Fibroblast of skin of right quadriceps (primary cell): ENCODE measurements at places on chromosomes 16 and 17.
A peak's percentile ranks its signal among the peaks of the same experiment; 100 is the strongest.

DNA sequence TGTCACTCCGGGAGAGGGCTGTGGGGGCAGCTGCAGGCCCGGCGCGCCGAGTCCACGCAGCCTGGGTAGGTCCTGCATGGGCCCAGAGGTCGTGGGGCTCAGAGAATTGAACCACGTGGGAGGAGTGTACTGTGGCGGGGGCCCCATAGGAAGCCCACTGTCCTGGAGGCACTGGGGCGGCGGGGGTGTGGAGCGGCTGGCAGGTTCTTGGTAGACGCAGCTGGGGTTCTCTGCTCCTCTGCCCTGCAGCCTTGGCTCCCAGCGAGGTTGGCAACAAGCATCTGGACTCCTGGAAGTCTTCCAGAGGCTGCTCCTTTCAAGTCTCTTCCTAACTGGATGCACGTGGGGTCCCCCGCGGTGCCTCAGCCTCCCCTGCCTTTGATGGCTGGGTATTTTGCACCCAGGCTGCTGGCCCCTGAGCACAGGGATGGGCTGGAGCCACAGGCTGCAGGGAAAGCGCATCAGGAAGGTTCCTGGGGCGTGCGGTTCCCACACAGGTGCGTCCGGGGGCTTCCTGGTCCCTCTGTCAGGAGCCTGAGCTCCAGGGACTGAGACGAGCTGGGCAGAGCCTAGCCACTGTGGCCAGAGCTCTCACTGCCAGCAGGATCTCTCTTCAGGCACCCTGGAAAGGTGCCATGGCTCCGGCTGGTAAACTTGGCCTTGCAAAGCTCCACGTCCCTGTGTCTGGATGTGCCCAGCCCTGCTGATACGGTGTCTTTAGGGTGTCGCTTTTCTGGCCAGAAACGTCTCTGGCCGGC, 9.3 kb downstream of the KCTD5 start:
- no peak for DNase-seq

GRCh38 chr17:82303944-82304808, 13.2 kb downstream of the CD7 start:
- no peak for DNase-seq

DNA sequence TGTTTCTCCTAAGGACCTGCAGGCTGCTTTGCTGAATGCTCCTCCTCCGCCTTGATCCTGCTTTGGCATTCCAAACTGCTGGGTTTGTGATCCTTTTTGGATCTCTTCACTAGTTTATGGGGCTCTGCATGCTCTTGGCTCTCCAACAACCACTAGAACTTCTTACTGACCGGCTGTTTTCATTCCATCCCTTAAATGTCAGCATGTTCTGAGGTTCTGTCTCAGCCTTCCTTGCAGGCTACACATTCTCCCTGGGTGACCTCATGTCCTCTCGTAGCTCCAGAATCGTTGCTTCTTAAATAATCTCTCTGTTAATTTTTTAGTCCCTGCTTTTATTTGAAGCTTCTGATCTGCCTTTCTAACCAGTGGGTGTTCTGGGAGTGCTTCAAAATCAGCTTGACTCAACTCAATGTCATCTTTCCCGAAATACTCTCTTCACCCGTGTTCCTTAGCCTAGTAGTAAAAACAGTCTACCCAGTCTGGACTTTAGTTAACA, 119.0 kb upstream of the HS3ST2 start:
- DNase-seq, result peak; percentile 77

DNA sequence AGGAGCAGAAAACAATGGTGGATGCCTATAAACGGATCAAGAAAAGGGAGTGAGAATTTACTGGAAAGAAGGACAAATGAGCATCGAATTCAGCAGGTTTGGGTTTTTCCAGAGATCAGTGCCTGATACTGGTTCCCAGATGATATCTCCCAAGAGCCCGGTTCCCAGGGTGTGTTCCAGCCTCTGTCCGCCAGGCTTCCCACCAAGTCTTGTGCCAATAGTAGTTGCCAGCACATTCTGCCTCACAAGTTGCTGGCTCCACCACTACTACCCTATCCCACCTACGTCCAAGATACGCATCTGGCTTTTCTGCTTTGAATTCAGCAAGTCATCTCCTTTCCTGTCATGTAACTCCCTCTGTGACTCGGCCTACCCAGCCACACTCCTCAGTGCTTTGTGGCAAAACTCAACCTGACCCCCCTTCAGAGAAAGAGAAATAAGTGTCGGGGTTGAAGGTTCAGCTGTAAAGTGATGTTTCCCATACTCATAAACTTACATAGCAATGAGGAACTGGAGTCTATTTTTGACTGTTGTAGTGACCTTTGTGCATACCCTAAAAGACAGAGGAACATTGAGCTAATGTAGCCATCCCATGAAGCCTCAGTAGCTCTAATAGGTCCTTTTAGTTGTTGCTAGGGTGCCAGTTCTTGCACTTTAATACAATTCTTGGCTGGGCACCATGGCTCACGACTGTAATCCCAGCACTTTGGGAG, 277.0 kb downstream of the IRX3 start:
- DNase-seq, result no peak

DNA sequence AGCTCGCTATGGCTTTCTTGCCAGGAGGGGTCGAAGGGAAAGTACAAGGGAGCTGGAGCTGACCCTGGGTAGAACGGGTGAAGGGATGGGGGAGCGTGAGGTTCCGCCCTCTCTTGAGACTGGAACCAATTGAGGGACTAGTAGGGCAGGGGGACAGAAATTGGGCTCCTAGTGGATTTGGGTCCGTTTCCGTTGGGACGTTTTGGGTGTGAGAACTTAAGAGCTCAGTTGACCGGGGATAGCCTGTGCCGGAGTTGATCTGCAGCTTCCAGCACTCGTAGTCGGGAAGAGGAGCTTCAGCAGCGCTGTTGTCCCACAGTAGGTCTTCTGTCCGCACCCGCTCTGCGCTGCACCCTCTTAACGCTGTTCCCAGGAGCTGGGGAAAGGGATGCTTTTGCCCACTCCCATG, 481 bp downstream of the CNTROB start:
- DNase-seq, result no peak

GRCh38 chr16:68113059-68113761, 28.0 kb downstream of the NFATC3 start:
- no peak for DNase-seq

DNA sequence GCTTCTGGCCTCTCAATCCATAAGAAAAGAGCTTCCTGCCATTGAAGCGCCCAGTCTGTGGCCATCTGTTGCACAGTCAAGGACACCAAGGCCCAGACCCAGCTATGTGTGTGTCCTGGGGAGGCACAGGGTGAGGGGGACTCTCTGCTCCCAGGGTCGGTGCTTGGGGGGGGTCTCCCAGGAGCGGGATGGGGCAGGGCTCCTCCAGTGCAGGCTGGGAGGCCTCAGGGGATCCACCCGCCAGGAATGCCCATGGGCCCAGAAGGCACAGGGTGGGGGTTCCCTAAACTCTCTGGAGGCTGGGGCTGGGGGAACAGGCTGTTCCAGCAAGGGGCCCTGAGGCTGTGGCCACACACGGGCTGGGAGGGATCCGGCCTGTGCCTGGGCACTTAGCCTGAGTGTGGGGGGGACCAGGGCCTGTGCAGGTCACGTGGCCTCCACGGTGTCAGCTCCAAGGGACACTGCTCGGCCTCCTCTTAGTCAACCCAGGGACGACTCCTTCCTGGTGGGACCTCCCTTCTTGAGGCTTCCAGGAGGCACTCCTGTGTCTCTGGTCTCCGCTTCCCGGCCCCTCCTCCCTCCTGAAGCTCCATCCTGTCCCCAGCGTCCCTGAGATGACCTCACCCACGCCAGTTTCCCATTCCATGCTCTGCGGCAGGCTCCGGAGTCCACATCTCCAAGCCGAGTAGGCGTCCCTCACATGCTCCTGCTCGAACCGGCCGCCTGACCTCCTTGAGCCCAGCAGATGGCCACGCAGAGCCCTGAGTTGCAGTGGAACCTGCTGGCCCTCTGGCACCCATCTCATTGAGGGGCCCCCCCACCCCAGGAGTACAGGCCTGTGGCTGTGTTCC, 23.1 kb upstream of the BAHCC1 start:
- no peak for DNase-seq

GRCh38 chr17:32777436-32777835, 99.5 kb downstream of the MYO1D start:
- peak; percentile 34 for DNase-seq

DNA sequence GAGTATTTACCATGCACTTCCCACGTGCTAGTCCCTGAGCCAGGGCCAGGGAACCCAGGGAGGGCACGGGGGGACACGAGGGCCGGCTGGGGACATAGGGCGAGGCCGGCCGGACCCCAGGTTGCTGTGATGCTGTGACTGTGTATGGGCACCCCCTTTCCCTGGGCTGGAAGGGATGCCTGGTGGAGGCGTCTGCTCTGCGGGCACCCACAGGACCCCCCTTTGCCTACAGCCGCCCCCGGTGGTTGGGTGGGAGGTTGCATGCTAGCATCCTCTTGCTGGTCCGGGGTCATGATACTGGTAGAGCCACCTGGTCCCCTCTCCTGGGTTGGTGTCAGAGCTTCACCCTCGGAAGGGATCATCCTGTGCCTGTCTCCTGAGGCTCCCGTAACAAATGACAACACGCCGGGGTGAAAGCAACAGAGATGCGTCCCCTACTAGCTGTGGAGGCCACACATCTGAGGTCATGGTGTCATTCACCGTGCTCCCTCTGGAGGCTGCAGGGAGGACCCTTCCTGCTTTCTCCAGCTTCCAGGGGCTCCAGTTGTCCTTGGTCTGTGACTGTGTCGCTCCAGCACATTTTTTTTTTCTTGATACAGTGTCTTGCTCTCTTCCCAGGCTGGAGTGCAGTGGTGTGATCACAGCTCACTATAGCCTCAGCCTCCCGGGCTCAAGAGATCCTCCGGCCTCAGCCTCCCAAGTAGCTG, 3.1 kb upstream of the CIAO3 start:
- no peak for DNase-seq

- no peak for DNase-seq
Observed at GRCh38 chr16:54370278-54371040, 83.9 kb upstream of the IRX3 start.

- no peak for DNase-seq
Observed at GRCh38 chr16:67258161-67258835, 9.5 kb downstream of the SLC9A5 start.

GRCh38 chr16:50888486-50889261, 146.8 kb downstream of the CYLD start:
- DNase-seq, result no peak

GRCh38 chr17:14019186-14019956, 49.9 kb upstream of the COX10 start:
- DNase-seq, result peak; percentile 42

GRCh38 chr16:67676939-67677338, 10.3 kb downstream of the C16orf86 start:
- no peak for DNase-seq

GRCh38 chr17:49694847-49695697, 12.7 kb downstream of the SLC35B1 start:
- no peak for DNase-seq

DNA sequence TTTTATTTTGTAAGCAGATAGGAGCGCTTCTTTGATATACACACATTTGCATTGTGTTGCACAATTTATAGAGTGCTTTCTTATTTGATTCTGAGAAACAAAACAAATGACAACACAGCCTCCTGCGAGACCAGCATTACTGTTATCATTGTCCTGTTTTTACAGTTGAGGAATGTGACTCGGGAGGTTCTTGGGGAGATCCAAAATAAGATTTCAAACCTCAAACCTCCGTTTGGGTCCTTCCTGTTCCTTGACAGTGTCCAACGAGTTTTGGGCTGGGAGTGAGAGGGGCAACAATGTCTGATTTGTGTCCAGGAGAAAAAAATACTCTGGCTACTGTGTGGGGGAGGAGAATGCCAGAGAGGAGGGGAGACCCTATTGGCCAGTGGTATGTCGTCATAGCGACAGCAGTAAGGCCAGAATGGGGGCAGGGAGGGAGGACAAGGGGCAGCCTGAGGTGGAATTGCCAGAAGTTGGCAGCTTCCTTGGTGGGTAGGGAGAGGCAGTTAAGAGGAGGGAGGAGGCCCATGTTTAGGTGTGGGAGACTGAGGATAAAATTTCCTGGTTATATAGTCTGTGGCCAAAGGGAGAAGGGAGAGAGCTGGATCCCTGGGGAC, 45.5 kb downstream of the TMEM132E start:
- no peak for DNase-seq

DNA sequence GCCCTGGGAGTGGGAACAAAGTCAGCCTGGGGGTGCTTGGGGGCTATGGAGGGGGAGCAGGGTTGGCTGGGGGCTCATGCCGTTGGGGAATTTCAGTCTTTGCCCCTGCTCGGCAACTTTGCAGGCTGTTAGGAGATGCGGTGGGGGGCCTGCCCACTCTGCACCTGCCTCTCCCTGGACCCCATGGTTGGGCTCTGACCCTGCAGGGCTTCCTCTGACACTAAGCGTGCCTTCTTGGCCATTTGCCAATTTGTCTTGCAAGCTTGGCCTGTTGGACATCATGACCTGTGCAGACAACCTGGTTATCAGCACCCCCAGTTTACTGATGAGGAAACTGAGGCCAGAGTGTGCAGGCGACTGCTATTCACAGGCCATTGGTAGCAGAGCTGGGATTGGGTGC, 14.6 kb downstream of the ADCY7 start:
- no peak for DNase-seq

DNA sequence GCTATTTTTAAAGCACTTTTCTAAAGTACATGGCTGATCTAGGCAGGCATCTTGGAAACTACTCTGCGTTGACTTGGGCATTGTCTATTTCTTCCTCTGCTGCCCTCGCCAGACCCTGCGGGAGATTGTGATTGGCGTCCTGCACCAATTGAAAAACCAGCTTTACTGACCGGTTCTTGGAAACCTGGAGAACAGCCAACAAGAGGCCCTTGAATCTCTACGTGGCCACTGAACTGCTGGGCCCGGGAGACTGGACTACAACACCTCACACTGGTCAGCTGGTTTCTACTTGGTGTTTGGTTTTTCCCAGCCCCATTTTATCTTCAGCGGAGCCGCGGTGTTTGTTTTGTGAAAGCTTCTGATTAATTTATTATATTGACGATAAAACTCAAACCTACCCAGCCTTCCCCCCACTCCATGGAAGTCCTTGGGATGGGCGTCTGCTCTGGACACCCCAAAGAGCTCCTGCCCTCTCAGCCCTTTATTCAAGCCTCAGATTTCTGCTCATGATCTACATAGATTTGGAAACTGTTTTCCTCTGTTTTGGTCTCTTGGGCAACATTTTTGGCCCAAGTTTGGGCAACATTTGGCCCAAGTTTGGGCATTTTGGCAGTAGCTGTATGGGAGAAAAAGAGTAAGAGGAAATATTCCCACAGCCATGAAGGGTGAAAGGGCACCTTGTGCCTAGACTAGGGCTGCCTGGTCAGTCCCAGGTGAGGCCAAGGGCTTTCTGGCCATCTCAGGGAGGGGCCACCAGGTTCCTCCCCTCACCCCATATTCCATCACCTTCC, 4.7 kb downstream of the MLX start:
- DNase-seq, result no peak

DNA sequence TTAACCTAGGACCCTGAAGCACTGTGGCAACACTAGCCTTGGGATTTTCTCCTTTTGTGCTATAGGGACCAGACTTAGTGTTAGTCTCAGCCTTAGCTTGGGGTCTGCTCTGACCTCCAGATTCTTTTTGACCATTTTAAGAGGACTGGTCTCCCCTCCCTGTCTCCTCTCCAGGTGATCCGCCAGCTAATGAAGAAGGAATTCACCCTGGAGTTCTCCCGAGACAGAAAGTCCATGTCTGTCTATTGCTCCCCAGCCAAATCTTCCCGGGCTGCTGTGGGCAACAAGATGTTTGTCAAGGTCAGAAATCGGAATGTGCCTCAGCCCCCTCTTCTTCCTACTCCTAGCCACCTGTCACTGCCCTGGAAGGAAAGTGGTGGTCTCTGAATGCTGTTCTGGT, 19.5 kb downstream of the ATP2A1 start:
- DNase-seq, result no peak
